ENCODE measurements at places on chromosomes 12 and 14.
A peak's percentile ranks its signal among the peaks of the same experiment; 100 is the strongest.

- no peak for DNase-seq
These were observed 36.2 kb upstream of the ATP2A2 start for GRCh38 chr12:110244829-110245228.

- no peak for DNase-seq
These were observed 75.3 kb upstream of the TMPO start for GRCh38 chr12:98439981-98440581.

- no peak for DNase-seq
These were observed 65.5 kb downstream of the GPATCH2L start for GRCh38 chr14:76217179-76217578.

DNA sequence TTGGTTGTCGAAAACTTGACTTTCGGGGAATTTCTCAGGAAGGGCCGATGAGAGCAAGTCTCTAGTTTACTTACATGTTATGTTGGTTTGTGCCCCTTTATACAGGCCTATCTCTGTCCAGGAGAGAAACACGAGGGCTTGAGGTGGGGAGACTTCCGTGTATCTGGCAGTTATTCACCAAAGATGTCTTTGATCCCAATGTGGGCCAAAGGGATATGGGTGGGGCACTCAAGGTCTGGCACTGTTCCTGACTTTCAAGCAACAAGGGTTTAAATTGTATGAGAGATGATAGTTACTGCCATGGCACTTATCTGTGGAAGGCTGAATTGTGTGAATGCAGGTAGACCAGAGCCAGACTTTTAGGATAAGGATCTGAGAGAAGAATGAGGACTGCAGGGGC lies 137.2 kb upstream of the DHRS4 start:
- no peak for DNase-seq

DNA sequence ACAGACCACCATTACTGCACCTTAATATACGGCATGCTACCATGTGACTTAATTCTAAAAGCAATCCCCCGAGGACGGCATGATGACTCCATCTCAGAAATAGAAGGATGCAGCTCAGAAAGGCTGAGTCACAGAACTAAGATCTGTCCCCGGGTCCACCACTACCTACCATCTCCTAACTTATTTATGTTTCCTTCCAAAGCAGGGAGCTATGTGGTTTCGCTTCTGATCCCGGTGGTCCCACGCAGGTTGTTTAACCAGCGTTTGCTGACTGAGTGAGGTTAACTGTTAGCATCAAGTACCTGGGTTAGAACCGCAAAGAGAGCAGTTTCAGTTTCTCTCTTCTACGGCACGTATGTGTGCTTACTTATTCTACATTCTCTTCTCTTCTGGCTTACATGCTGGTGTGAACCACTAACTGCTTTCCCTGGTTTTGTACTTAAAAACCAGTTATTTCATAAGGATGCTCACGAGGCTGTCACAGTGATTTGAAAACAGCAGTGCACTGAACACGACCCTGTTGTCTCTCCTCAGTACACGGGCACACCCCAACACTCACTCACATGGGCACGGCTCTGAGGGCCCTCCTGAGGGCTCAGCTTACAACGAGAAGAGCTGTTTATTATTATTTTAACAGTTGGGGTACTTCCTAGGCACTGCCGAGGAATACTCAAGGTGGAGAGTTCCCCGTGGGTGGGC lies 66.7 kb downstream of the CCDC88C start:
- peak; percentile 70 for DNase-seq

- no peak for DNase-seq
These were observed 71.1 kb upstream of the PLEKHA5 start for GRCh38 chr12:19058235-19059021.

DNA sequence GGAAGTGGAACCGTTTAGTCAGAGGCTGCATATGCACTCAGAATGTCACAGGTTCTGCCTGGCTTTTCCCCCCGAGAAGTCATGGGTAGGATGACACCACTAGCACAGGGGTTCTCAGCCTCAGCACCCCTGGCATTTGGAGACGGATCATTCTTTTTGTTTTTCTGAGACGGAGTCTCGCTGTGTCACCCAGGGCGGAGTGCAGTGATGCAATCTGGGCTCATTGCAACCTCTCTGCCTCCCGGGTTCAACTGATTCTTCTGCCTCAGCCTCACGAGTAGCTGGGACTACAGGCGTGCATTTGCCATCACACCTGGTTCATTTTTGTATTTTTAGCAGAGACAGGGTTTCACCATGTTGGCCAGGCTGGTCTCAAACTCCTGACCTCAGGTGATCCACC lies 28.1 kb downstream of the BCL7A start:
- DNase-seq, result no peak

DNA sequence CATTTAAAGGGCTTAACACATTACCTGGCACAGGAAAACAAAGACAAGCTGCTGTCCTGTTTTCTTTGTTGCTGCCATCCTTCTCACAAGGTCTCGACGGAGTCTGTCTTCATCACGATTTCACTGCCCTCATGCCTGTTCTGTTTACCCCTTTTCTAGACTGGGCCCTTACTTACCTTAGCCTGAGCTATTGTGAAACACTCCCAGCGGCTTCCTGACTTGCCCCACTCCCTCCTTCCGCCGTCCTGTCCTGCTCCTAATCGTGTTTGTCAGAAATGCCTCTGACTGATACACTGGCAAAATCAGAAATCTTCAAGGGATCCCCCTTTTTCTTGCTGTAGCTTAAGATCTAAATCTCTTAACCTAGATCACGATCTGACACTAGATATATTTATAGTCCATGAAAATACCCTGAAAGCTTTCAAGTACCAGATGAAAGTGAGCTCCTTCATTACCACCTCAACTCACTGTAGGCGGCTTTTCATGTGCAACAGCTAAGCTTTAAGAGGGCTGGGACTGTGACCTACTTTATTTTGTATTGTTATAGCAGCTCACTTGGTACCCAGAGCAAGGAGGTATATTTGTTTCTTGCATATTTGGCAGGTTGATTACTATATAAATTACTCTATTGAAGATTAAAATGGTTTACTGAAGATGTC lies 32.1 kb downstream of the TECPR2 start:
- DNase-seq, result no peak

DNA sequence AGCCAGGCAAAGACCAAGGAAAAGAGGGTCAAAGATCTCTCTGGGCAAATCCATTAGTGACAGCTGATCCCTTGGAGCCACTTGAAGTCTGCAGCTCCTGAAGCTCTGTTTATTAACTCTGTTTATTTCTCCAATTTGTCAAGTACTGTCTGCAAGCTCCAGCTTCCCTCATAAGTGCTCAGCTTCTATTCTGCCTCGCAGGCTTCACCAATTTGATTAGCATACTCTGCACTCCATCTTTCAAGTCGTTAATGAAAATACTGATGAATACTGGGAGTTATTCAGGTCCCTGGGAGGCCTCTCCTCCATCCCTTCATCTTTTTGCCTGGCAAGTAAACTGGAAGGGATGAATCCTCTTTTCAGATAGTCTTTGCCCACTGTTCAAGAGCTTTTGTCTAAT lies 54.3 kb downstream of the TTC9 start:
- no peak for DNase-seq

- no peak for DNase-seq
These were observed 108.1 kb upstream of the FOXN3 start for GRCh38 chr14:89524990-89525667.

DNA sequence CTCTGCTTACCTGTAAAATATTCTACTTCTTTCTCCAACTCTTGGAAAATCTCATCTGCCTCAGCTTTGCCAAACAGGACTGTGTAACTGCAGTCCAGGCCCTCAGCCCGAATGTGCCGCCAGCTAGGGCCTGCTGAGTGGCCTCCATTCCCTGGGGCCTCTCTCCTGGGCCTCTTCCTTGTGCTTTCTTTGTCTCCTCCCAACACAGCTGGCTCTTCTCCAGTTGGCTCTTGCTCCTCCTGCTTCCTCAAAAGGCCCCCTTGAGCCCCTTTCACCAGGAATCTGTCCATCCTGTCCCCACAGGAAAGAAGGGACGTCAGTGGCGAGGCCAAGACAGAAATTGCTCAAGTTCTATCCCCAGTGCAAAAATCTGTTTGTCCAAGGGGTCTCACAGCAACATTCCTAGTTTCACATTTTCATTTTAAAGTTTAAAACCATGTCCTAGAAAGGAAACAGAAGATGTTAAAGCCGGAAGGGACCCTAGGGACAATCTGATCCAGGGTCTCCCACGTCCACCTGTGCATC lies 713 bp downstream of the ALKBH2 start:
- no peak for DNase-seq

DNA sequence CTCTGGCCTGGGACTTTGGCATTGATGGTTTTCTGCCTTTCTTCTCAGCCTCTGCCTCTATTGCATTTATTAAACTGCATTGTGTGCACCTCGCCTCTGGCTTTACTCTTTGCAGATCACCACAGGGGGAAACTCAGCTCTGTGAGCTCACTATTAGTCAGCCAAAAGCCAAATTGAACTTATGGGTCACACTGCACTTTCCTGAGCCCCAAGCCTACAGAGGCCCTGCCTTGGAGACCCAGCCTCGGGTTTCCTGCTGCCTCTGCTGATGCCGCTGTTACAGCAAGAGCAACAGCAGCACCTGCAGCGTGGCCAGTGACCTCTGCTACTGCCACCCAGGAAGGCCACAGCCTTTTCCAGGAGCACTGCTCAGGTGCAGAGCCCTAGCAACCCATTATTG lies 122.5 kb downstream of the DAD1 start:
- DNase-seq, result no peak

DNA sequence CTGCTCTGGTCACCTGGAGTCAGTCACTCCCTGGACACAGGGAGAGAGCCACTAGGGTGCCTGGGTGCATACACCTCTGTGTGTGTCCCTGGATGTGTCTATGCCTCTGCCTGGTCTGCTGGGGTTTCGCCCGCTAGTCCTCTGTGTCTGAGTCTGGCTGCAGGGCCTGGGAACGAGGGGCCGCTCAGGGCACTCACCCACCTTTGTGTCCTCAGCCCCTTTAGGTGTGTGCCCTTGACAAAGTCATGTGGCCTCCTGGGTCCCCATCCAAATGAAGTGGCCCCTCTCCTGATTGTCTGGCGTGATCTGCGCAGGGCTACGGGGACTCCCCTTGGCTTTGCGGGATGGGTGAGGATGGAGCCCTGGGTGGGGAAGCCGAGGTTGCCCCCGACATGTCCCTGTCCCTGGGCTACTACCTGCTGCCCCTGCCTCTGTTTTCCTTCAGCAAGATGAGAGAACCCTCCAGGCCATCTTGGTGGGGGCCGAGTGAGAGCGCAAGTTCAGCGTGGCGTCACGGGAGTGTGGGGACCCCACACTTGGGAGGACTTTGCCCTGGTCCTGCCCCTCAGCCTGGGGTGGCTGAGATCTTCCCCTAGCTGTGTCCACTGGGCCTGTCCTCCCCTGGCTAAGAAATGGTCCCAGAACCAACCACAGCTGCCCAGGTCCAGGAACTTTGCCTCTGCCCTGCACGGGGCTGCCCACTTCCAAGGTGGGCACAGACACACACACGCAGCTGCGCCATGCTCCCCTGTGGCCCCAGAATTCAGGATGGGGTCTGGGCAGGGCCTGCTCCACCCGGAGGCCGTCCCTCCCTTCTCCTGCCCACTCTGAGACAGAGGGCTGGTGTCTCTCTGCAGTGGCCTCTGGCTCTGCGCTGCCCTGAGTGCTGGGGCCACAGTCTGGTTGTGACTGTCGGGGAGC lies 2.7 kb upstream of the AHNAK2 start:
- no peak for DNase-seq

GRCh38 chr12:5913387-5913786 lies 31.7 kb downstream of the ANO2 start:
- no peak for DNase-seq

DNA sequence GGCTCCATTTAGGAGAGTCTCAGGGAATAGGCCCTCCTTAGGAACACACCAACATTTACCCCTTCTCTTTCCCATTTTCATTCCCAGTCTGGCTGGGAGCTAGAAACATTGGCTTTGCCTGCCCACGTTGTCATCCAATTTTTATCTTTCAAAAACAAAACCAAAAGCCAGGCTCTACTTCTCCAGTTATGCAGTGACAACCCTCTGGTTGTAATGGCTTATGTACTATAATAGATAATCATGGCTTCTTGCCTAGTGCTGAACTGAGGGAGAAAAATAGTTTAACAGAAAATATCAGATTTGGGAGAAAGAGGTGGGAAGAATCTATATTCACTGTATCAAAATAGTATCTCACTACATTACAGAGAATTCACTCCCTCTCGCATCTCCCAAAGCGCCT lies 32.1 kb upstream of the IL22 start:
- no peak for DNase-seq

- no peak for DNase-seq
These were observed 1.1 kb downstream of the GPHN start for GRCh38 chr14:66508846-66509621.

- peak; percentile 52 for DNase-seq
These were observed 2.9 kb upstream of the CACNB3 start for GRCh38 chr12:48815126-48816110.

GRCh38 chr12:99393763-99394162 lies 253.8 kb upstream of the GARIN6 start:
- peak; percentile 7 for DNase-seq

DNA sequence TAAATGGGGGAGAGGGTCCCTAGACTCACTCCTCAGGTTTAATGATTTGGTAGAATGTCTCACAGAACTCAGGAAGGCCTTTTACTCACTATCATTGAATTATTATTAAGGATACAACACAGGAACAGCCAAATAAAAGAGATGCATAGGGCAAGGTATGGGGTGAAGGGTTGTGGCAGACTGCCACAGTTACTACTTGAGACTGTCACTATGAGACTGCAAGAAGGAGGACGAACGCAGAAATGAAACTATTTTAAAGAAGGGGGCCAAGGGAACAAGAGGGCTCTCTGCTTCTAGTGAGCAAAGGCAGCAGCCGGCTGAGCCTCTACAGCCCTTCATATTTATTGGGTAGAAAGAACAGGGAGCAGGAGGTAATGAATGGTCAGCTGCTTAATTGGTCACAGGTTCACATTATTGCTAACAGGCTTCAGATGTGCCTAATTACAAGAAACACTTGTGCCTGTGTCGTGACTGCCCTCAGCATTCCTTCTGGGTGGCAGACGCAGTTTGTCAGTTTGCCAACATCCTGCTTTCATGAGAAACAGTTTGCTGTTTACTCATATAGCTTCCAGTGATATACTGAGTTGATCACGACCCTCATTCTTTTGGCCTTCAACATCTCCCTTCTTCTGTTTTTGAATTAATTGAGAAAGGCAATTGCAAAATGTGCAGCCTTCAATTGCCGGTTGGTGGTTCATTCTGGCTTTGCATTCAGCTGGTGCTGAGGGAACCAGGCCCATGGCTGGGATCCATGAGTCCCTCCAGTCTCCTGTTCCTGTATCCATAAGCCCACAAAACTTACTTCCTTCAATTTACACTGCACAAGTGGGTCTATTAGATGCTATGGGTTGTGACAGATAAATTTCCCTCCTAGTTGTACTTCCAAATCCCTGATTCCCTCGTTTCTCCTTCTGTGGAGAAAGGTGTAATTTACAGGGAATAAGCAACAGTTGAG lies 82.8 kb upstream of the PLEKHG7 start:
- DNase-seq, result no peak

- no peak for DNase-seq
These were observed 32.3 kb downstream of the USP44 start for GRCh38 chr12:95518944-95519343.

Data from GM19239 (cell line).